ENCODE measurements at places on chromosomes 11 and 22. TPM values are rescaled to one million over a fixed set of nuclear protein-coding genes. Genes with fewer than 3 reads are reported as not detected.

Gene CRYBB1
- not detected for total RNA-seq

Gene OR52A1
- total RNA-seq, result 0.47 TPM

Gene NCF4
- total RNA-seq, result 6.8 TPM

Gene PATE4
- total RNA-seq, result 0.79 TPM

Gene PARVG
- 14.1 TPM for total RNA-seq

Gene HPS5
- 111 TPM for total RNA-seq

Gene OLFML1
- total RNA-seq, result 2.9 TPM

GRCh38 chr11:88281317-88281712 is 56.2 kb downstream of the CTSC start:
- no peak overlapping the region for H3K27ac ChIP-seq
- H3K36me3 ChIP-seq, result no peaks in the 10 kb centered on the region
- H3K4me3 ChIP-seq, result no peak overlapping the region
- DNase-seq, result no peak

DNA sequence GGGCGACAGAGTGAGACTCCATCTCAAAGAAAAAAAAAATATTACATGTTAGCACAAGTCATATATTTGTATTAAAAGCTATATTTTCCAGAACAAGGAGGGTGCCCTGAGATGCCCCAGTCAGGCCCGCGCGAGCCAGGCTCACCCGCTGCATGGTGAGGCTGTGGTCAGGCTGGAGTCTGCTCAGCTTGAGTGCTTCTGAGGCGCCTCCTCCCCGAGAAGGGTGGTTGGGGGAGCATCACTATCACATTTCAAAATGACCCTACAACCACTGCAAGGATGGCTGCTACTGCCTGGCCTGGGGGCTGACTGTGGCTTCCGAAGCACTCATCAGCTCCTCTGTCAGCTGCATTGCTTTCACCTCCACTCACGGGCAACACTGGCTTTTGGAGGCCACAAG is 77.1 kb downstream of the SCUBE1 start:
- DNase-seq, result no peak
- H3K4me1 ChIP-seq, result peaks cover 24% of the 10 kb centered on the region
- H3K27ac ChIP-seq, result no peak overlapping the region

GRCh38 chr11:107408762-107409211 is 48.8 kb downstream of the CWF19L2 start:
- no peak overlapping the region for H3K4me3 ChIP-seq
- H3K4me1 ChIP-seq, result no peaks in the 10 kb centered on the region
- no peak for DNase-seq
- H3K27me3 ChIP-seq, result no peaks in the 10 kb centered on the region
- H3K36me3 ChIP-seq, result no peaks in the 10 kb centered on the region

DNA sequence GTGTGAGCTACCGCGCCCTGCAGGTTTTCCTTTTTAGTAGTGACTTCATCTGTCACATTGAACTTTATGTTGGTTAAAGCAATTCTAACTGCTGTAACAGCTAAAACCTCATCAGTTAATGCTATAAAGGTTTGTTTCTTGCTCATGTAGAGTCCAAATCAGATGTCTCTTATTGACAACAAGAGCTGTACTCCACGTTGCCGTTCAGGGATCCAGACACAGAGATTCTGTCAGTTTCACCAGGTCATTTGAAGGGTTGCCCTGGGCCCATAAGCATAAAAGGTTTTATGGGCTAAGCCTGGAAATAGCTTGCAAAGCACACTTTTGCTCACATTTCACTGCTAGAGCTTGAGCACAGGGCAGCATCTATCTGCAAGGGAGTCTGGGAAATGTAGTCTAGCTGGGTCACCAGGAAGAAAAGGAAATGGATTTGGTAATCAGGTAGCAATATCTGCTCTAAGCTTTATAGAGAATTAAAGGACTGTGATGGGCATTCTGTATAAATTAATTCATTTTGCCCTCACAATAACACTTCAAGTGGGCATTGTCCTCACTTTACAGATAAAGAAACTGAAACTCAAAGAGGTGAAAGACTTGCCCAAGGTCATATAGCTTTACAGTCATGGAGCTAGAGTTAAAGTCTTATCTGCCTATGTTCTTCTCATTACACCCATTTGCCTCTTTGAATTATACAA is 25.2 kb upstream of the PTPRJ start:
- H3K27me3 ChIP-seq, result no peaks in the 10 kb centered on the region
- H3K27ac ChIP-seq, result no peak overlapping the region
- DNase-seq, result no peak
- H3K4me1 ChIP-seq, result no peaks in the 10 kb centered on the region

DNA sequence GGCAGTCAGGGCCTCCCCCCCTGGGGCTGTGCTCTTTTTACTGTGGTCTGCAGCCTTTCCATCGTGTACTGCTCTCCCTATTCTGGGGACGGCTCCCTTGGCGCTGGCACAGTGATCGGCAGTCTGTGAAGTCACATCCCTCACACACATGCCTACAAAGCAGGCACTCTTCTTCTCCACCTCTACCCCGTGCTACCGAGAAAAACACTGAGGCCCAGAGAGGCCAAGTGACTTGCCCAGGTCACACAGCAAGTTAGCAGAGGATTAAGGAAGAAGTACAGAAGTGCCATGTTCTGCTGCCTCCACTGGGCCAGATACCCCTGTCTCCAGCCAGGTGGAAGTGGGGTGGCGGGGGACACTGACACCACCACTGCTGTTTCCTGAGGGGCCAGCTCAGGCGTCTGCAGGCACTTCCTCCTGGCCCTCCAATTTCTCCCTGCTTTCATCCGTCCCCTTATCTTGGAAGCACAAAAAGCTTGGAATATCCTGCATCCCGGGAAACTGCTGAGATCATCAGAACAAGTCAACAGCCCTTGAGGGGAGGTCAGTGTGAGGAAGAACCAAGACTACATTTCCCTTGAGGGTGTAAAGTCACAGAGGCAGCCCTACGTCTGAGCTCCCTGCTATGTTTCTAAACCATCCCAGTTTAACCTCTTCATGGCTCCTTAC is 30.2 kb upstream of the KLHL35 start:
- no peak overlapping the region for H3K27ac ChIP-seq
- no peak overlapping the region for H3K4me3 ChIP-seq
- H3K4me1 ChIP-seq, result no peaks in the 10 kb centered on the region
- no peak for DNase-seq
- no peaks in the 10 kb centered on the region for H3K27me3 ChIP-seq
- no peaks in the 10 kb centered on the region for H3K36me3 ChIP-seq

DNA sequence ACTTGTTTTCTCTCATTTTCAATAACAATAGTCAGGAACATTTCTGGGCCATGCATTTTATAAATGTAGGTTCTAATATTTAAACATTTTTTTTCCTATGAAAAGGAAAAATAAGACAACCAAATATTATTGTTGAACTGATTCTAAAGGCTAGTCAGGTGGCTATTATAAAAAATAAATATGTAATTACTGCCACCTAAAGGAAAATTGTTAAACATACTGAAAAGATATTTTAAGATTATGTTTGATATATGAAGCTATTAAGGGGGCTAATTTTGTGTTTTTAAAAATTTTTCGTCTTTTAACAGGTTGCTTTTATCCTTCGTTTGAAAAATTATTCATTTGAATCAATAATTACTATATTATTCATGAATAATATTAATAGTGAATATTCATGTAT is 62.2 kb upstream of the FDX1 start:
- DNase-seq, result no peak
- no peak overlapping the region for H3K4me3 ChIP-seq
- H3K36me3 ChIP-seq, result no peaks in the 10 kb centered on the region
- H3K27ac ChIP-seq, result no peak overlapping the region

DNA sequence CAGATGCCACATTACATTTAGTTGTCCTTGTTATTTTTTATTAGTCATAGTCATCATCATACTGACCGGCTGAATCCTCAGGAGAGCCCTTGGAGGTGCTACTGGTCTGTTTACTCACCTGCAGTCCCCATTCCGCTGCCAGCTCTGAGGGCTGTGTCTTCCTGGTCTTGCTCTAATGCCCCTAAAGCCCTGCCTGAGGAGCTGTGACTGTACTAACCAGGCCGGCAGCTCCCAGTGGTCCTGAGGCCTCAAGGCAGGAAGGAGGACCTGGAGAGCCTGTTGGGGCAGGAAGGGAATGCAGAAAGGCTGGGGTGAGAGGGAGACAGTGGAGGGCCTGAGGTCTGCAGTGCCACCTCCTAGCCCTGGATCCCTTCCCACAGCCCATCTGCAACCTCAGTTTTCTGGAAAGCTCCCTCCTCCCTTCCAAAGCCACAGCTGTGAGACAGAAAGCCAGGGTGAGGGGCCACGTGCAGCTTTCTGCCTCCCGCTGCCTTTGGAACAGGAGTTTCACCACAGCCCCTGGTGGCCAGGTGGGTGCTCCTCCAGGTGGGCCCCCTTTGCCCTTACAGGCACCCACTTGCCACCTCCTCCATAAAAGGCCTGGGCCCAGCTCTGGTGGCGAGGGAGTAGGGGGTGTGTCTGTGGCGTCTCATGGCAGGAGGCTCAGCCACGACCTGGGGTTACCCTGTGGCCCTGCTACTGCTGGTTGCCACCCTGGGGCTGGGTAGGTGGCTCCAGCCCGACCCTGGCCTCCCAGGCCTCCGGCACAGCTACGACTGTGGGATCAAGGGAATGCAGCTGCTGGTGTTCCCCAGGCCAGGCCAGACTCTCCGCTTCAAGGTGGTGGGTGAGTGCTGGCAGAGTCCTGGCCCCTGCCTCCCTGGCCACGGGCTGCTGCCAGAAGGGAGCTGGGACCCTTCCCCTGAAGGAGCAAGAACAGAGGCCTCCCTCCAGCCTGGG is at the start of gene ZP1:
TSS of gene ZP1 (plus strand) at position 632 of the 960 bp plus-strand sequence. CDS start at position 652, 20 bp downstream.
- peaks cover 26% of the 10 kb centered on the region for H3K4me1 ChIP-seq
- no peaks in the 10 kb centered on the region for H3K36me3 ChIP-seq
- DNase-seq, result no peak
- H3K27me3 ChIP-seq, result no peaks in the 10 kb centered on the region

DNA sequence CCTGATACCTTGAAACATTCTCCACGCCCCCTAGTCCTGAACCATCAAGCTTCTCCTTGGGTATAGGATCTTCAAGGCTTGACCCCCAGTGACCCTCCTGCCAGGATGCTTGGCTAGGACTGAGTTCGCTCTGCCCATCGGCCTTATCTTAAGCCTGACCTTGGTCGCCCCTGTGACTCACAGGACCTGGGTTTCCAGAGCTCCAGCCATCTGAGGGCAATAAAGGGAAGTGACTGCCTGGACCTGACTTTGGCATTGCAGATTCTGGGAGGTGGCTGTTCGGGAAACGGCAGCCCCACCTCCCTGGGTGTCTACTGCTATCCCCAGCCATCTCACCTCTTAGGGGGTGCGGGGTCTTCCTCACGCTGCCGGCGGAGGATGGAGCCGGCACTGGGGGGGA is 15.4 kb downstream of the CARD10 start:
- no peaks in the 10 kb centered on the region for H3K27me3 ChIP-seq
- no peak overlapping the region for H3K4me3 ChIP-seq

DNA sequence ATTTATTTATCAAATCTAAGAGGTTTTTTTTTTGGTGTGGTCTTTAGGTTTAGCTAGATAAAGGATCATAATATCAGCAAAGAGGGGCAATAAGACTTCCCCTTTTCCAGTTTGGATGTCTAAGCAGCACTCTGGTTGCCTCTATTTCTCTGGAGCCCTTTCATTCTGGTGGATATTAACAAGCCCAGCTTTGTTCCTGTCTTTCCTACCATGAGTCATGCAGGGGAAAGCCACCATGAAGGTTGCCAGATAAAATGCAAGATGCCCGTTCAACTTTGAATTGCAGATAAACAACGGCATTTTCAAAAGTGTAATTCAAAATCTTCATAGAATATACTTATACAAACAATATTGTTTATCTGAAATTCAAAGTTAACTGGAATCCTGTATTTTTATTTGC is 143.6 kb downstream of the ADAMTS15 start:
- H3K4me1 ChIP-seq, result no peaks in the 10 kb centered on the region
- no peak overlapping the region for H3K27ac ChIP-seq
- H3K36me3 ChIP-seq, result no peaks in the 10 kb centered on the region
- no peak for DNase-seq
- H3K4me3 ChIP-seq, result no peak overlapping the region
- no peaks in the 10 kb centered on the region for H3K27me3 ChIP-seq

DNA sequence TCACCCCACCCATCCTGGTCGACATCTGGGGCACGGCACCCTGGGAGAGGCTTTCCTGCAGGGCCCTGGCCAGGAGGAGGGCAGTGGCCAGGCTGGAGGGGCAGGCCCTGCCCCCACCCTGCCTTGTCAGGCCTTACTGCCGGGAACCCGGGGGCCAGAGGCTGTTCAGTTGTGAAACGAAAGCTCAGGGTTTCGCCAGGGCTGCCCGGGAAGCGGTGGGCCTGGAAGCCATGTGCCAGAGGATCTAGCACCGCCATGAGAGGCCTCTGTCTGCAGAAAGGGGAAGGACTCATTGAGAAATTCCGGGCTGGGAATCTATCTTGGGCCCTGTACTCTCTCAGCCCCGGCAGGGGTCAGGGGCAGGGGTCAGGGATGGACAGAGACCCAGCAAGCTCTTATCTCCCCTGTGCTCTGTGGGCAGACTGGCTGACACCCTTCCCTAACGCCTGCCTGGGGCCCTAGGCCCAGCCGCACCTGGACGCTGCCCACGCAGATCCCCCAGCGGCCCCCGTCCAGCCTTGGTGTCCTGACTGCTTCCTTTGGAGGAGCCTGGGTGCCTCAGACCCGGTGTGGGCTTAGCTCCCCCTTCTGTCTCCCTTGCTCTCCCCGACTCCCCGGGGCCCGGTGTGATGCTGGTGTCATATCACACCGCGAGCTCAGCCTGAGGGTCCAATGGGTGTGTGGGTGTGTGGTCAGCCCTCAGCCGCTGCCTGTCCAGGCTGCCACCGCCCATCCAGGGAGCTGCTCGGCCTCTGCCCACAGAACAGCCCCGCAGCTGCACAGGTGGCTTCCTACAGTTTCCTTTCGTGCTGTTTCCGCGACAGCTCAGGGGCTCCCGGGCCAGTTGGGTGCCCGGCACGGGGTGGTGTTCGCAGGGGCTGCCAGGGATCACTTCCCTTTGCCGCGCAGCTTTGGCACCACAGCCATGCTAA is 6.5 kb downstream of the PIM3 start:
- peaks cover 74% of the 10 kb centered on the region for H3K4me1 ChIP-seq
- H3K4me3 ChIP-seq, result no peak overlapping the region
- DNase-seq, result peak; percentile 42
- peak overlapping the region; percentile 88 for H3K27ac ChIP-seq

DNA sequence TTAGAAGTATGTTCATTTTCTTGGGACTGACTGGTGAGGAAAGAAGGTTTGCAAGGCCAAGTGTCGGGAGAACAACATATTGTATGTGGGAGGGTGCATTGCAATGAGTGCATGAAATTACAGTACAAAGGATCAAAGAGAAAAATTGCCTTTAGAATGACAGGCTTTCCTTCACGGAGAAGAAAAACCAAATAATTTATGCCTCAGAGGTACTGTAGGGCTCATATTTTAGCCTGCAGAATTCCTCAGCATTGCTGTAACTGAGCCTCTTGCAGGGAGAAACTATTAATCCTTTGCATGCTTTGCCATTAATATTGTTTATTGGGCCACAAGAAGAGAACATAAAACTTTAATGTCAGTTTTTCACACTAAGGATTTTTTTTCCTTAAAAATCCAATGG is 60.1 kb downstream of the LRRC4C start:
- H3K4me3 ChIP-seq, result no peak overlapping the region
- DNase-seq, result no peak
- H3K27me3 ChIP-seq, result no peaks in the 10 kb centered on the region

All from testis (tissue), 5 donors.